ENCODE measurements at places on chromosomes 3 and 15.

DNA sequence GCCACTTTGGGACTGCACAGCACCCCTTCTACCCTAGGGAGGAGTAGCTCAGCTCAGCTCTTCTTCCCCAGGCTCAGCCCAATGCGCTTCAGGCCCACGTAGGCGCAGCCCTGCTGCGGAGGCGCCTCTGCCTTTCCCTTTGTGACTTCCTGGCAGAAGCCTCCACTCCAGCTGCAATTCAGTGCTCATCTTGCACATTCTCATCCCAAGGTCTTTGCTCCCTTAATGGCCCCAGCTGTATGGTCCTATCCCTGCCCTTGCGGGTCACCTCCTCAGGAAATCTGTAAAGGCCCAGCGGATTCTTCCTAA, 109.0 kb downstream of the VGLL4 start:
- no peak for DNase-seq

DNA sequence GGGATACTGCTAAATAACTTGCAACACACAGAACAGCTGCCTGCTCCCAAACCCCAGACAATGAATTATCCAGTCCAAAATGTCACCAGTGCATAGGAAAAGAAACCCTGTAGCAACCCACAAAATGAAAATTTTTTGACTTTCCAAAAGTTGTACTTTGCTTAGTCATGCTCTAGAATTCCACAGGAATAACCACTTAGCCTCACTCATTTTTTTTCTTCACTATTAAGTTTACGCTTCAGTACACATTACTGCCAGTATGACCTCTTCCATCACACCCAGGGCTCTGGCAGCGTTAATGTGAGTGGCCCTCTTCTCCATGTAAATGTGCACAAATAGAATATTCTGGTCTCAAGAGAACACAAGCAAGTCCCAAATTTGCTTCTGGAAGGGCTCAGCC, 259.8 kb downstream of the MAGI1 start:
- DNase-seq: peak; percentile 13

GRCh38 chr3:168885028-168885427, 778.5 kb downstream of the MECOM start:
- DNase-seq: no peak

- no peak for DNase-seq
These were observed 961 bp downstream of the HAPLN3 start for GRCh38 chr15:88894348-88894818.

GRCh38 chr3:53192608-53193007, 31.6 kb downstream of the PRKCD start:
- no peak for DNase-seq

DNA sequence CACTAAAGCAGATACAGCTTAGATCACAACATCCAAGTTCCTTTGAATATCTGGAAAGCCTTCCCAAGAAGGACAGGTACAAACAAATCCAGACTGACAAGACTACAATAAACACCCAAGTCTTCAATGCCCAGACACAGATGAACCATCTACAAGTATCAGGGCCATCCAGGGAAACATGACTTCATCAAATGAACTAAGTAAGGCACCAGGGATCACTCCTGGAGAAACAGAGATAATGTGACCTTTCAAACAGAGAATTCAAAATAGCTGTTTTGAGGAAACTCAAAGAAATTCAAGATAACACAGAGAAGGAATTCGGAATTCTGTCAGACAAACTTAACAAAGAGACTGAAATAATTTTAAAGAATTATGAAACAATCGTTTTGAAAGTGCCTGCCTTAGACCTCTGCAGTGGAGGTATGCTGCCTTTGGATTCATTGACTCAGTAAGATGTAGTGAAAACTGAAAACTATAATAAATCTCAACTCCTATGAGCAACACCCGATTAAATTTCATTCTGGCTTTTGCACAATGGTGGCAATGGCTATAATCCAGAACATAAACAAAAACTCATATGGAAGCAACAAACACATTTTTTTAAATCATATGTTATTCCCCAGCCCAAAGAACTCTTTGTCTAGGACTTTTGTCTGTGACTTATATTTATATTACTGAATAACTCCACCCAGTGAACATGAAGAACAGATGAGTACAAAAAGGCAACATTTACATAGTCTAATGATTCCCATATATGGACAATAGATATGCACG, 12.6 kb upstream of the COL8A1 start:
- DNase-seq: peak; percentile 12

- no peak for DNase-seq
These were observed 70.5 kb downstream of the CHST2 start for GRCh38 chr3:143190101-143190500.

GRCh38 chr15:27487846-27488245, 516.9 kb downstream of the GABRG3 start:
- no peak for DNase-seq

DNA sequence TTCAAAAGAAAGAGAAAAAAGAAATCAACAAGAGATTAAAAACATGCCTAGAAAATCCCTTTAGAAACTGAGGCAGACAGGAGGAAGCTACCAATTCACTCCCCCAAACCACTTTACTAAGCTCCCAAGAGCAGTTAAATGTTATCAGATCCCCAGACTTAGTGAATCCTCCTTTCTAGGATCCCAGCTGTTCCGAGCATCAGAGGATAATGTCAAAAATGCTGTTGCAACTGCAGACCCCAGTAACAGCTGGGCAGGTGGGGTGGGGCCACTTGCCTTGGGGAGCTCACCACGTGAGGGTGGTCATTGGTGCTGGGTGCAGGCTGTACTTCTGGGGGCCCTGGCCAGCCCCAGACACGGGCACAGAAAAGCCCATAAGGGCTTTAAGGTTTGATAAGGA, 9.1 kb downstream of the POMGNT2 start:
- DNase-seq: no peak

DNA sequence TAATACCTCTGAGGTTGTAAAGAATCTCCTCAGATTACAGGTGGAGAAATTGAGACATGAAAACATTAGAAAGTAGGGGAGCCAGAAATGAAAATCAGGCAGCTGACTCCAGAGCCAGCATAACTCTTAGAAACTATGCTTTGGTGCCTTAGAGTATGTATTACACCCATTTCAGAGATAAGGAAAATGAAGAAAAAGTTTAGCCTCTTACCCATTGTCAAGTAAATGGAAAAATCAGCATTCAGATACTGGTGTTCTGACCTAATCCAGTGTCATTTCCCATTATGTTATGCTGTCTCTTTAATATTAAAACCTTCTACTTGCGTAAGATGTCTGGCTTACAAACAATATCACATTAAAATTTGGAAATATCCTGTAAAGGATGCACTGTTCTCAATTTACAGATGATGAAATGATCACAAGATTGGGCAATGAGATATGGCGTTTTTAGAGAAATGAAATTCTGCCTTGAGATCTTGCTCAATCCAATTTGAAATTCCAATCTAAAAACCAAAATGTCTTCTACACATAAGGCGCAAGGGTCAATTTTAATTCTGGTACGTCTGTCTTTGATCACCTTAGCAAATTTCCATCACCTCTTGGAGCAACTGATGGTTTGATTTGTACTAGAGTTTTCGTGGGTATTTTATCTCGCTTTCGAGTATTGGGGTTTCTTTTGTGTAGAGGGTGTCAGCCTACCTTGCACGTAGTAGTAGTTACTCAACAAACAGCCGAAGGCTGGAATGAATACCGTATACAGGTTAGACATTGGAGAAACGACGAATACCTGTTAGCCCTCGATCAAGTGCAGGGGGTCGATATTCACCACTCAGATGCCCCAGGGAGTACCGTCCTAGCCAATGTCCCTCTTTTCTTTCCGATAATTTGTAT, 902 bp upstream of the ZCWPW2 start:
- peak; percentile 16 for DNase-seq

DNA sequence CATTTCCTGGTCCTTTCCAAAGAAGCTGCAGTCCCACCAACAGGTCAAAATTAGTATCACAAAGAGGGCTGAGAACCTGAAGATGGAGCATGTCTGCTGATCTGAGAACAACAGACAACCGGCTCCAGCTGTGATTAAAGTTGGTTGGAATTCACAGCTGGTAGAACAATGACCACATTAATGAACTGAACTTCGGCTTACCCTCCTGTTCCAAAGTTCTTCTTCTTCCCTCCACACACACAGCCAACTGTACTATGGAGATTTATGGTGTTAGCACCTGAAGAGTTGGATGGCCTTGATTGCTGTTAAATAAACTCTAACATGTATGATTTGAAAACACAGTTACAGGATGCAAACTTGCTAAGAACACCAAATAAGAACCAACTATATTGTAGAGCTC, 27.4 kb upstream of the ROPN1 start:
- DNase-seq: no peak

DNA sequence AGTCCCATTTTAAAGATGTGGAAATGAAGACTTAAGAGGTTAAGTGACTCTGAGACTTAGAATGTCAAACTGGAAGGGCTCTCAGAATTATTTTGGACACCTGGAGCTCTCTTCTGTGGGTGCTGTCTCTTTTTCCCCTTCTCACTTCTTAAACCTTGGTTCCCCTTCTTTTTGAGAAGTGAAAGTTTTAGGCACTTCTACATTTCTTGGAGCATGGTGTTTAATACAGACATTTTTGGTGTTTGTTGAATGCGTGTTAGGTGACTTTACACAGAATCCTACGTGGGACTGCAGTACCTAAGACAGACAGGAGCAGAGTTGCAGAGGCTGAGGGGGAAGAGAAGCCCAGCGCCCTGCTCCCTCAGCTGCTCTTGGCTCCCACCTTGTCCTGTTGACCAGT, 133.3 kb downstream of the MDFIC2 start:
- no peak for DNase-seq

DNA sequence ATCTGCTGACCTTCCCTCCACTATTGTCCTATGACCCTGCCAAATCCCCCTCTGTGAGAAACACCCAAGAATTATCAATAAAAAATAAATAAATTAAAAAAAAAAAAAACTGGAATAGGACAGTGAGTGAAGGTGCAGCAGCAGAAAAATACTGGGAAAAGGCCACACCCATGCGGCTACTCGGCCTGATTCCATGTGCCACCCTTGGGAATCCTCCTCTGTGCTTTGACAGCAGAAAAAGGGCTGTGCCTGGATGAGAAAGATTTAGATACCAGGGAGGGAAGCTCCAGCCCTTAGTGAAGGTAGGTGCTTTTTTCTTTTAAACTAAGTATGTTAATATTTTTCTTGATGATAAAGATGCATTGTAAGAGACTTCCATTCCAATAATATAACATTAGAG, 107.8 kb downstream of the CTNNB1 start:
- DNase-seq: no peak

GRCh38 chr3:9837701-9838582, 5.9 kb downstream of the RPUSD3 start:
- DNase-seq: no peak

DNA sequence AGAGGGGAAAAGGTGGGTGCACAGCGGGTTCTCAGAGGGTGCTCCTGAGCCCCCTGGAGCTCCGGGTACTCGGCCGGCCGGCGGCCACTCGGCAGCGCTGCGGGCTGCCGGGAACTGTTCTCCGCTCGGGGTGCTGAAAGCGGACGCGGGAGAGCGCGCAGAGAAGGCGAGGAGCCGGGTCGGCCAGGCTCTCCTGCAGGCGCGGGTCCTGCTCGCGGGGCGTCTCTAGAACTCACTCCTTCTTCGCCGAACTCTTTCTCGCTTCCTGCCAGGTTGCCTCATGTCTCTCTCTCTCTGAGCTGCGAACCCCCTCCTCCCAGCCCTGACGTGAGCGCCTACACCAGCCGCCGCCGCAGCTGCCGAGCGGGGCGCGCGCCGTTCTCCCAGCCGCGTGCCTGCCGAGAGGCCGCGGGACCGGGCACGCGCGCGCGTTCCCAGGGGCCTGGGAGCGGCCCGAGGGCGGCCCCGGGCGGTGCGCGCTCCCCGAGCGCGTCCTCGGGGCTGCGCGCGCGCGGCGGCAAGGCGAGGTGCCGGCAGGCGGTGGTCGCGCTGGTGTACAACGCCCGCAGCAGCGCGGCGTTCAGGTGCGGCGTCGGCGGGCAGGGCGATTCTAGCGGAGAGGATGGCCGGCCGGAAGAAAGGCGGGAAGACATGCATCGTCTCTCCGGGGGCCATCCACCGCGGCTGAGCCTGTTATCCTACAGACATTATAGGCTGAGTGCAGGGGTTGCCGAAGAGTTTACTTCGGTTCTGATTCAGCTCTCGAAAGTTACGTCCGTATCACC, at the start of gene PEX5L:
PEX5L (minus strand) TSS at position 267 of the 785 bp plus-strand sequence. CDS start 338 bp downstream, outside the sequence.
- DNase-seq: peak; percentile 34

- DNase-seq: no peak
These were observed 10.3 kb upstream of the ZMAT3 start for GRCh38 chr3:179081885-179082284.

DNA sequence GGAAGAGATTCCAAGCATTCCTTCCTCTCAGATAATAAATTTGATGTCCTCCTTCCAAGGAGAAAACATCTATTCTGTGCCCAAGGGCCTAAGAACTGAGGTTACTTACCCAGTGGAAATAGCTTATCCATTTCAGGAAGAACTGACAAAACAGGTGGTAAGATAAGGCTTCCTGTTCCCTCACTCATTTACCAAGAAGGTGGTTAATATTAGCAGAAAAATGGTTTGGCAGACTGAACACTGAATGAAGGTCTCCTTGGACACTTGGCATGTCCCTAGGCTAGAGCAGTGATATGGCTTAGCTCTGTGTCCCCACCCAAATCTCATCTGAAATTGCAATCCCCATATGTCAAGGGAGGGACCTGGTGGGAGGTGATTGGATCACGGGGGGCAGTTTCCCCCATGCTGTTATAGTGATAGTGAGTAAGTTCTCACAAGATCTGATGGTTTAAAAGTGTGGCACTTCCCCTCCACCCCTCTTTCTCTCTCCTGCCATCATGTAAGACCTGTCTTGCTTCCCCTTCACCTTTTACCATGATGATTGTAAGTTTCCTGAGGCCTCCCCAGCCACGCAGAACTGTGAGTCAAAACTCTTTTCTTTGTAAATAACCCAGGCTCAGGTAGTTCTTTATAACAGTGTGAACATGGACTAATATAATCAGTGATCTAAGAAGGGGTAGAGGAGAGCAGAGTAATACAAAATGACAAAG, 127.4 kb downstream of the ST8SIA2 start:
- no peak for DNase-seq

- no peak for DNase-seq
These were observed 81.5 kb upstream of the KCNAB1 start for GRCh38 chr3:156038869-156039268.

- peak; percentile 52 for DNase-seq
These were observed 72.0 kb upstream of the KLF13 start for GRCh38 chr15:31254431-31255175.

GRCh38 chr15:73950831-73951561, 24.7 kb downstream of the LOXL1 start:
- DNase-seq: peak; percentile 95

GRCh38 chr3:66476852-66477381, 23.9 kb downstream of the LRIG1 start:
- no peak for DNase-seq

GRCh38 chr3:9311228-9311627, 51.6 kb upstream of the THUMPD3 start:
- no peak for DNase-seq

- no peak for DNase-seq
These were observed 598.6 kb downstream of the FOXP1 start for GRCh38 chr3:70984776-70985482.

DNA sequence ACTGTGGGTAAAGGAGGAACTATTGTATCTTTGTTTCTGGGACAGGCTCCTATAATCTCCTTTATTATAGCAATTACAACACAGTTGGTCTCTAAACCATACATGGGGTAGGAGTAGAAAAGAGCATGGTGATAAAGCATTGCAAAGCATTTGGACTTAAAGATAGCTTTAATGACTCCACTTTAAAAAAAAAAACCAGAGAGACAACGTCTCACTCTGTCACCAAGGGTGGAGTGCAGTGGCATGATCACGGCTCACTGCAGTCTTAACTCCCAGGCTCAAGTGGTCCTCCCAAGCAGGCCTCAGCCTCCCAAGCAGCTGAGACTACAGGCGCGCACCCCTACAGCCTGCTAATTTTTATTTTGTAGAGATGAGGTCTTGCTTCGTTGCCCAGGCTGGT, 68.2 kb downstream of the DENND4A start:
- DNase-seq: no peak

Measured in AG08395 (cell line).